ENCODE measurements at places on chromosomes 3 and 15.

DNA sequence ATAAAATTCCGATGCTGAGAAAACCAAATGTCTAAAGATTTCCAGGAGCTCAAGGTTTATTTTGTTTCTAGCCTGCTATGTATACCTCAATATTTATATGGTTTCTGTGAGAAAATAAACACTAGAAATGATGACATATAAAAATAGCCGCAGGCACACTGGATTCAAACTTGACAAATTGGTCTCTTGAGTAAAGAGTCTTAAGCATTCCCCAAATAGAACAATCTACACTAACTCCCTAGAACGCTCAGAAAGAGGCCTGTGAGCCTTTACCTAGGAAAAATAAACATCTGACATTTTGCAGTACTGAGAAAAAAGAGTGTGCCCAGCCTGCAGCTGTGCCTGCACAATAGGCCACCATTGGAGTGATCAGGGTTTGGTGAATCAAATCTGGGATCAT lies 75.2 kb downstream of the NEK10 start:
- peak; percentile 88 for DNase-seq

DNA sequence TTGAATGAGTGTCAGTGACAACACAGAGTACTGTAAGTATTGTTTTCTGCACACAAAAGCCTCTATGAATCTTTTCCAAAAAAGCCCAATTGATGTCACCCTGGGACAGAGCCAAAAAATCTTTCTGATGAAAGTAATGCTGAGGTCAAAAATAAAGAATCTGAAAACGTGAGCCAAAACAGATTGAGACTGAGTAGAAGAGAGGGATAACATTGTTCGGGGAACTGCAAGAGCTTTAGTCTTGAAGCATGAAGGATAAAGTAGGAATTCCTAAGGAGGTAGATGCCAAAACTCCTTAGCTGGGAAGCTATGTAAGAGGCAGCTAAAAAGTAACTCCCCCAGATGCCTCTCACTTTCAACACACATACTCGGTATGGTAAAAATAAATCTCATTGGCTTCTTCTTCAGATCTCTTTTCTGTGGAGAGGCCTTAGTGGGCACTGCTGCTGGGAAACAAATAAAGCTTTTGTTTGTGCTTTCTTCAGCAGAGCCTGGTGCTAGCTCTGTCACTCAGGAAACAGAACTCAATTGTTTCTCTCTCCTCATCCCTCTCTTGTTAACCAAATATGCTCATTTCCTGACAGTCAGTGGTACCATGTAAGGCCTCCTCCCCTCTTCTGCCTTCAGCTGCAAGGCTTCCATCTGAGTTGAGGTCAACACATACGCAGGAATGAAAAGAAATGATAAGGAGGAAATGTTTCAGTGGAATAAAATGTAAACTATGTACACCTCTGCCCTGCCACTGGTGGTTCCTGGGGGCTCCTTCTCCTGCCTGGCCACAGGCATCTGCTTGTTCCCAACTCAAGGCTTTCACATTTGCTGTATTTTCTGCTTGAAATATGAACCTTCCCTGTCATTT lies 58.1 kb downstream of the CD200 start:
- peak; percentile 85 for DNase-seq

DNA sequence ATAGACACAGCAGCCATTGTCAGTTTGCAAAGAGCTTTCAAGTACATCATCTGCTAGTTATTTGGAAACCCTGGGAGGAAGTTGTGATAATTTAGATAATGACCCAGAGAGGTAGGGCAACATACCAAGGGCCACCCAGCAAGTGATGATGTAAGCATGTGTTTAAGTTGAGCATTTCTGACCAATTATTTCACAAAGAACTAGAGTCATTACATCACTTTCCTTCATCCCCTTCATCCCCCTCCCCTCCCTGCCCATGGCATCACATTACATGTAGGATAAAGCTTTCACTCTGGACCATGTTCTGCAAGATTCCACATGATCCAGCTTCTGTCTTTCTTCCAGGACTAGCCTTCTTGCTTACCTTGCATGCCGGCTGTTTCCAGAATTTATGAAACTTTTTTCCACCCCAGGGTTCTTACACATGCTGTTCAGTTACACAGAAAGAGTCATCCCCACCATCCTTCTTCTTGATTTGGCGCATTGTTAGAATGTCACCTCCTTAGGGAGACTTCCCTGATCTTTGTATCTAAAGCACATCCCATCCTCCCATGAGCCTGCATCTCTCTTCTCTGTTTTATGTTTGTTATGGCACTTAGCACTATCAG lies 71.3 kb downstream of the PTPRG start:
- DNase-seq, result peak; percentile 27

- DNase-seq, result peak; percentile 32
Measured at GRCh38 chr15:38941399-38941953, 376.9 kb upstream of the RASGRP1 start.

GRCh38 chr3:185998136-185998535 lies 60.3 kb upstream of the TRA2B start:
- no peak for DNase-seq

DNA sequence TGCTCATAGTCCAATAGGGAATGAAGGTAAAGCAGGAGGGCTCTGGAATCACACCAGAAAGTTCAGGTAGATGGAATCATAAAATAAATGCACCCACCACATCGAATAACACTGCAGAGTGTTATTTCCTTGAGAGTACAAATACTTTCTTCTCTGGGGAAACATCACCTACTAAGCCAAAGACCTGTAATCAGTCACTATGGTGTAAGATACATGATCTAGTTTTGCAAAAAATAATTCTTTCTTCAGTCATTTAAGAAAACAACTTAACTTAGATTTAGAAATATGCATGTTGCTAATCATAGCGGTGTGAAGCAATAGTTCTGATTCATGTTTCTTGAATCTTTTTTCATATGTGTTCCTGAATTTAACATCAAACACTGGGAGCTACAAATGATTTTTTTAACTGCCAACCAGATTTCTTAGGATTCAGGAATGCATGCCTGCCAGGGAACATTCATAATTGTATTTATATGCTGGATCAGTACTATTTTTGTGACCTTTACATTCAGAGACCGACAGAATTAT lies 40.2 kb upstream of the MEIS2 start:
- peak; percentile 57 for DNase-seq

GRCh38 chr15:28899061-28899738 lies 13.4 kb downstream of the APBA2 start:
- DNase-seq, result no peak

DNA sequence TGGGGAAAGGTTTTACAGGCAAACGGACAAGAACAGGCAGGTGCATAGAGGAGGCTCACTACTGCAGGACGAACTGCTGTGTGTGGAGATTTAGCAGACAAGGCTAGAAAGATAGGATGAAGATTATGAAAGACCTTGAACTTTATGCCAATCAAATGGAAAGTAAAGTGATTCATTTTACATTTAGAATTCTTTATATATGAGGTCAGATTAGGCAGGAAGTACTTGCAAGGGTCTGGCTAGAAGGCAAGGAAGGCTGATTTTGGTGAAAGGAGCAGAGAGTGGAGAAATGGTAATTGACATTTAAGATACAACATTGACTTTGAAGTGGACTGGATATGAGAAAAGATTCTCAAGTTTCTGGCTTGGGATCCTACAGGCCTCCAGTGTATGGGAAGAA lies 33.6 kb downstream of the PLSCR4 start:
- no peak for DNase-seq

GRCh38 chr15:59644756-59645155 lies 12.6 kb downstream of the GTF2A2 start:
- DNase-seq, result peak; percentile 4

DNA sequence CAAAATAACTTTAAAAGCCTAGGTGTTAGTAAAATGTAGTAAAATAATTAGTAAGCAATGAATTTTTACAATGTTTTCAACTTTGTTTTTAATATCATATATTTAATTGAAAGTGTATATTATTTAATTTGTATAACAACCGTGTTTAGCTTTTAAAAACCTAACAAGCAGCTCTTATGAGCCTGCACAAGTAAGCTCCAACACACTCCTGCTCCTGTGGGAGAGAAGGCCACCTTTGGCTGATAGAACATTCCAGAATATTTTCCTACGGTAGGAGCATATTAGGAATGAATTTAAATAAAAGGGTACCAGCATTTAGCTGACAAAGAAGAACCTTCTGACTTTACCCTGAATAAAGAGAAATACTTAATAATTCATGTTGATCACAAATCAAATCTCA lies 40.3 kb upstream of the TM4SF1 start:
- DNase-seq, result no peak
